ENCODE measurements at places on chromosomes 3 and 15. TPM values are rescaled to one million over a fixed set of nuclear protein-coding genes. Genes with fewer than 3 reads are reported as not detected.
A peak's percentile ranks its signal among the peaks of the same experiment; 100 is the strongest.

- H3K4me1 ChIP-seq = no peaks in the 10 kb centered on the region
- H3K36me3 ChIP-seq = no peaks in the 10 kb centered on the region
- DNase-seq = no peak
- no peak overlapping the region for H3K27ac ChIP-seq
Measured at GRCh38 chr3:115808816-115809215, 185.5 kb downstream of the GAP43 start.

The GOLGA8J gene
- total RNA-seq = not detected

GRCh38 chr3:112042842-112043280, 8.3 kb downstream of the TMPRSS7 start:
- H3K27me3 ChIP-seq = no peaks in the 10 kb centered on the region
- no peak for DNase-seq
- H3K4me3 ChIP-seq = no peak overlapping the region
- no peaks in the 10 kb centered on the region for H3K4me1 ChIP-seq
- H3K36me3 ChIP-seq = no peaks in the 10 kb centered on the region

The PP2D1 gene
- total RNA-seq = not detected

DNA sequence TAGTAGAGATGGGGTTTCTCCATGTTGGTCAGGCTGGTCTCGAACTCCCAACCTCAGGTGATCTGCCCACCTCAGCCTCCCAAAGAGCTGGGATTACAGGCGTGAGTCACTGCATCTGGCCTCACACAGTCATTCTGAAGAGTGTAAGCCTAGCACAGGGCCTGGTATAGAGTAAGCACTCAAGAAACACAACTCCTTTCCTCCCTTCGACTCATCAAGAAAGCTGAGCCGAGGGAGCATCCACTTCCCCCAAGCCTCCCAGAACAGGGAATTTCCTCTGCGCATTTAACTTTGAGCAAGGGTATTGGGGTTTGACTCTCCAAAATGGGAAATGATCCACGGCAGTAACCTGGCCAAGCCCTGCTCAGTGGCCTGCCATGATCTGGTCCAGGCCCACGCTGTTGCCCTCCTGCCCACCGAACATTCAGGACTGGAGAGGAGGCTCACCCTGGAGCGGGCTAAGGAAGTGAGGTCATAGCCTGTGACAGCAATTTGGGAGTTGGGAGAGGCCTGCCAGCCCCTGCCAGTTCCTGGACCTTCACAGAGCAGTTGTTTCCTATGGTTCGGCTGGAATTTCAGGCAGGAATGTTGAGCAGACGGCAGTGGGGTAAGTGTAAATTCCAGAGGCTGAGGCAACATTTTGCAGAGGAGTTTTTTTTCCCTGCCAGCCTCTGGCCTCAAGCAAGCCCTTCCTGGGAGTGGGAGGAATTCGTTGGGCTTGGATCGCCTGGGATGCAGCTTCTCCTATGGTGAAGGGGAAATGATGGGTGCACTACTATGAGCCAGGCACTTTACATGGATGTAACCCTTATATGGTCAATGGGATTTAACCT, 21.2 kb upstream of the SMAD3 start:
- no peaks in the 10 kb centered on the region for H3K27me3 ChIP-seq
- no peak overlapping the region for H3K27ac ChIP-seq
- H3K4me1 ChIP-seq = peaks cover 11% of the 10 kb centered on the region

DNA sequence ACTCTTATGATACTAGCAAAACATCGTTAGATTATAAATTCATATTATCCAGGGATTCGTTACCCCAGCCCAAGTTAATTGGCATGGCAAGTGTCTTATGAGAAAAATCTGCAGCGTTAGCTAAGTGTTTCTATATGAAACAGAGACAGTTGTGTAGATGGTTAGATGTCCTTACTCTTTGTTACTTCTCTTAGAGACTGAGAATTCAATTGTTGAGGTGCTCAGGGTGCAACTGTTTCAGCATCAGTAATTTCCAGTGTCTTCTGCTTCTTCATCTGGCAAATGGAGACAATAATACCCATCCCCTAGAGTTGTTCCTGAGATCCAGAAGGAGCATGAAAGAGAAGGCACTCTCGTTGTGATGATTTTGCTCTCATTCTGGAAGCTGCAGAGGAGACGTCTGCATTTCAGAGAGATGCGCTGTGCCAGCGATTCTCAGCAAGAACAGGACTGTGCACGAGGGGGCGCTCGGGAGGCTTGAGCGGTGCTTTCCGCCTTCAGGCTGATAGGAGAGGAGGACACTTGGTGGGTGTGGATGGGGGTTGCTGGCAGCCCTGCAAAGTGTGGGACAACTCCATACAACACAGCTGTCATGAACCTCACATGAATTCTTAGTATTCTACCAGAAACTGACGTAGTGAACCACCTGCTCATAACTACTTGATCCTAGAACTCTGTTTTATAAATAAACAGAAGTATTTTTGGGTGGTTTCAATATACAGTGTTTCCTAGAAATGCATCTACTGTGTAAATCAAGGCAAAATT, 39.7 kb upstream of the SPSB4 start:
- peak; percentile 49 for DNase-seq
- H3K27me3 ChIP-seq = peaks cover 29% of the 10 kb centered on the region

The LHFPL4 gene
- not detected for total RNA-seq

The TRAK1 gene
- 28.5 TPM for total RNA-seq

GRCh38 chr3:145623349-145623748, 537.6 kb downstream of the PLOD2 start:
- H3K36me3 ChIP-seq = no peaks in the 10 kb centered on the region
- no peak for DNase-seq
- no peak overlapping the region for H3K4me3 ChIP-seq
- no peaks in the 10 kb centered on the region for H3K27me3 ChIP-seq

The IGDCC3 gene
- 0.07 TPM for total RNA-seq

GRCh38 chr3:2856138-2857133, 253.7 kb downstream of the IL5RA start:
- H3K36me3 ChIP-seq = no peaks in the 10 kb centered on the region
- DNase-seq = no peak
- H3K27me3 ChIP-seq = no peaks in the 10 kb centered on the region
- H3K27ac ChIP-seq = no peak overlapping the region
- no peaks in the 10 kb centered on the region for H3K4me1 ChIP-seq

The CIB2 gene
- total RNA-seq = 22.9 TPM

The TRPM1 gene
- total RNA-seq = not detected

DNA sequence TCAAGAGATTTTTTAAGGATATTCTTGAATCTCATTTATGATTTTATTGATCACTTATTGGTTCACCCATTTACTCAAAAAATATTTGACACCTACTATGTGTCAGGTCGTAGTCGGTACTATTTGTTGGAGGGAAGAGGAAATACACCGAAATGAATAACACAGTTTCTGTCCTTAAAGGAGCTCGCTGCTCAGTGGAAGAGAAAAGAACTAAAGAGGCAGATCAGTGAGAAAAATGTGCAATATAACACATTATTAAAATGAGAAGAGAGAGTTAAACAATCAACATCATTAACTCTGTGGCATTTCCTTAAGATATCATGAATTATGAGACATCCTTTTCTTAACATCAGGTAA, 56.1 kb upstream of the ADAMTS9 start:
- H3K27me3 ChIP-seq = no peaks in the 10 kb centered on the region
- no peak for DNase-seq
- H3K4me1 ChIP-seq = no peaks in the 10 kb centered on the region

- no peak for DNase-seq
- no peak overlapping the region for H3K27ac ChIP-seq
- H3K27me3 ChIP-seq = no peaks in the 10 kb centered on the region
- H3K4me1 ChIP-seq = no peaks in the 10 kb centered on the region
Measured at GRCh38 chr3:70990723-70991122, 592.8 kb downstream of the FOXP1 start.

The TERB2 gene
- total RNA-seq = not detected

- DNase-seq = no peak
- peaks cover 33% of the 10 kb centered on the region for H3K27me3 ChIP-seq
- H3K36me3 ChIP-seq = no peaks in the 10 kb centered on the region
- no peak overlapping the region for H3K4me3 ChIP-seq
- no peak overlapping the region for H3K27ac ChIP-seq
Measured at GRCh38 chr3:42906848-42907183, 874 bp downstream of the ZNF662 start.

DNA sequence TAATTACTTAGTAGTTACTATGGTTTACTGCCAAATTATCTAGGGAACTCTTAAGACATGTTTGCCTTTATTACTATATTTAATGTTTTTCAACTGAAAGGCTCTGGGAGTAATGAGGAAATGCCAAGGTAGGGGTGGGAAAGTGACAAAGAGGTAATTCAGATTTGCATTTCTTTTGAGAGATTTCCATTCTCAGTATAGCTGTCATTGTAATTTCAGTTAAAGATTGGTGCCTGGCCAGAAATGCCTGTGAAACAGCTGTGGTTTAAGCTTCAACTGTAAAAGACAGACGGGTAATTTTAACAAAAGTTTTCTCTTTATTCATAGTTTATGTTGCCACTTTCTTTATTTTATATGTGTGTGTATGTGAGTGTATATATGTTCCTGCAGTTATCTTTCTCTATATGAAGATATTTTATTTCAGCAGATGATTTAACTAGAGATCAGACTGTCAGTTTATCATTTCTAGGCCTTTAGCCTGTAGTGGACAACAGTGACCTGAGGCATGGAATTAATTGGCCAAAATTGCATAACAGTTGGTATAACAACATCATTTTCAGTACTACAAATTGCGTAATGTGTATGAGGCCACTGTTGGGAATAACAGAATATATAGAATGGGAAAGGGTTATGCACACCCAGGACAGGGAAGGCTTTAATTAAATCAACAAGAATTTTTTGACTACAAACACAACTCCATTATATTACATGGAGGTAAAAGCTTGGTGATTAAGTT, 119.0 kb downstream of the BBX start:
- no peak for DNase-seq
- H3K4me3 ChIP-seq = no peak overlapping the region
- H3K4me1 ChIP-seq = no peaks in the 10 kb centered on the region
- no peaks in the 10 kb centered on the region for H3K36me3 ChIP-seq
- no peaks in the 10 kb centered on the region for H3K27me3 ChIP-seq
- no peak overlapping the region for H3K27ac ChIP-seq

GRCh38 chr15:62730825-62731224, 311.7 kb upstream of the TPM1 start:
- H3K4me1 ChIP-seq = no peaks in the 10 kb centered on the region
- H3K27me3 ChIP-seq = no peaks in the 10 kb centered on the region
- no peak overlapping the region for H3K27ac ChIP-seq

GRCh38 chr3:167887096-167887495, 151.6 kb downstream of the SERPINI1 start:
- H3K27ac ChIP-seq = no peak overlapping the region
- no peaks in the 10 kb centered on the region for H3K27me3 ChIP-seq
- DNase-seq = no peak
- no peak overlapping the region for H3K4me3 ChIP-seq

The STRIT1 gene
- not detected for total RNA-seq

The NLGN1 gene
- total RNA-seq = not detected

GRCh38 chr3:13280811-13281506, 139.2 kb downstream of the NUP210 start:
- H3K4me3 ChIP-seq = no peak overlapping the region
- H3K27me3 ChIP-seq = peaks cover 70% of the 10 kb centered on the region
- no peak overlapping the region for H3K27ac ChIP-seq
- H3K4me1 ChIP-seq = peaks cover 31% of the 10 kb centered on the region

The GCNT3 gene
- total RNA-seq = 0.11 TPM

DNA sequence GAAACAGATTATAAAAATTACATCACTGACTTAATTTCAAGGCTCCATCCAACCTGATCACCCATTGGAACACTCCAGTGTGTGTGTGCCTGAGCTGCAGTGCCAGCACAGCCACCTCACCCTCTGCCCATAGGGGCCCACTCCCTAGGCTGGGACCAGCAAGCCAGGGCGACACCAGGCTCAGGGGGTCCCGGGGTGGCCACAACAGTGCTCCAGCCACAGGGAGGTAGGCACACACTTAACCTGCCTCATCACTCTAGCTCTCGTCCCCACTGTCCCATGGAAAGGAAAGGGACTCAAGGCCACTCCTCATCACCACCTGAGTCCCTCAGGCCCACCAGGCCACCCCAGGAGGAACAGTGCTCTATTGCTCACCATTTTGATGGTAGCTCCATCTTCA, 24.9 kb downstream of the ZXDC start:
- H3K36me3 ChIP-seq = peaks cover 42% of the 10 kb centered on the region
- no peak overlapping the region for H3K27ac ChIP-seq
- no peaks in the 10 kb centered on the region for H3K4me1 ChIP-seq
- H3K27me3 ChIP-seq = no peaks in the 10 kb centered on the region

DNA sequence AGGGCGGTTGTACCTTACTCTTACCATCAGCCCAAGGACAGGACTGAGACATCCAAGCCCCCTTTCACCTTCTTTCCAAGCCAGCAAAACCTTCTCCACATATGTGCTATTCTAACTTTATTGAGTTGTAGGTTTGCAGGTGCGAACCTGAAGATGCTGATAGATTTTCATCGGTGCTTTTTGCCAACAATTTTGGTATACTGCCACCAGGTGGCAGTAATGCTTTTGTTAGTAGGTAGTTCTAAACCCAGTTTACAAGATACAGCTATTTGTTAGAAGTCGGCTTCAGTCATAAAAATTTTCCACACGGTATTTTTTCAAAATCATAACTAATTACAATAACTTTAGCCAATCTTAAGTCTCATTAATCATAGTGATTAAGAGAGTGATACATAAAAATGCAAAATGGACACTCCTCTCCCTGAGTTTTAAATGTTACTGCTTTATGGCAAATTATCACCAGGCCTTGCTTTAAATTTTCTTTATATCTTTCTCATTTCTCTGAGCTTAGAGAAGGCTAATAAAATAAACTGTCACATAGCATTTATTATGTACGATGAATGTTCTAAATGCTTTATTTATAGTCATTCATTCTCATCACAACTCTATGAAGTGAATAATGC, 636 bp downstream of the TBC1D21 start:
- H3K4me1 ChIP-seq = peaks cover 7% of the 10 kb centered on the region
- DNase-seq = peak; percentile 57
- H3K27ac ChIP-seq = no peak overlapping the region
- H3K4me3 ChIP-seq = no peak overlapping the region
- H3K36me3 ChIP-seq = no peaks in the 10 kb centered on the region
- H3K27me3 ChIP-seq = peaks cover 2% of the 10 kb centered on the region

- no peak overlapping the region for H3K4me3 ChIP-seq
- H3K27me3 ChIP-seq = no peaks in the 10 kb centered on the region
- no peak for DNase-seq
- H3K27ac ChIP-seq = no peak overlapping the region
- no peaks in the 10 kb centered on the region for H3K4me1 ChIP-seq
Measured at GRCh38 chr3:131314318-131314717, 67.3 kb upstream of the NUDT16 start.

DNA sequence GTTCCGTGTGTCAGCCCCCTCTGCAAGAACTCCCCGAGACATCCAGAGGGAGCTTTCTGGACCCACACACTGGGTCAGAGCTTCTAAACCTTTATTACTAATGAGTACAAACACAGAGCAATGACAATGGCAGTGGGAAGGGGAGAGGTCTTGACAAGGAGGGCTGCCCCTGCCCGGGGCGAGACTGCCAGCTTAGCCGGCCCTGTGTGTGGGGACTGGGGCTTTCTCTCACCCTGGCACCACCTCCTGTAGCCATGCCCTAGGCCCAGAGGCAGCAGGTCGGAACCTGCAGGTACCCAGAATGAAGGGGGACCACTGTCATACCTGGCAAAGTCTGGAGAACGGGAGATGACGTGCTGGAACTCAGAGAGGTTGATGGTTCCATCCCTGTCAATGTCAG, 3.1 kb downstream of the CIB1 start:
- H3K4me1 ChIP-seq = peaks cover 7% of the 10 kb centered on the region
- no peak overlapping the region for H3K27ac ChIP-seq
- H3K27me3 ChIP-seq = no peaks in the 10 kb centered on the region
- no peak overlapping the region for H3K4me3 ChIP-seq
- DNase-seq = no peak
- peaks cover 66% of the 10 kb centered on the region for H3K36me3 ChIP-seq
